Nucleus accumbens (tissue), 56 donors: ENCODE measurements at places on chromosomes 1 and 21.

DNA sequence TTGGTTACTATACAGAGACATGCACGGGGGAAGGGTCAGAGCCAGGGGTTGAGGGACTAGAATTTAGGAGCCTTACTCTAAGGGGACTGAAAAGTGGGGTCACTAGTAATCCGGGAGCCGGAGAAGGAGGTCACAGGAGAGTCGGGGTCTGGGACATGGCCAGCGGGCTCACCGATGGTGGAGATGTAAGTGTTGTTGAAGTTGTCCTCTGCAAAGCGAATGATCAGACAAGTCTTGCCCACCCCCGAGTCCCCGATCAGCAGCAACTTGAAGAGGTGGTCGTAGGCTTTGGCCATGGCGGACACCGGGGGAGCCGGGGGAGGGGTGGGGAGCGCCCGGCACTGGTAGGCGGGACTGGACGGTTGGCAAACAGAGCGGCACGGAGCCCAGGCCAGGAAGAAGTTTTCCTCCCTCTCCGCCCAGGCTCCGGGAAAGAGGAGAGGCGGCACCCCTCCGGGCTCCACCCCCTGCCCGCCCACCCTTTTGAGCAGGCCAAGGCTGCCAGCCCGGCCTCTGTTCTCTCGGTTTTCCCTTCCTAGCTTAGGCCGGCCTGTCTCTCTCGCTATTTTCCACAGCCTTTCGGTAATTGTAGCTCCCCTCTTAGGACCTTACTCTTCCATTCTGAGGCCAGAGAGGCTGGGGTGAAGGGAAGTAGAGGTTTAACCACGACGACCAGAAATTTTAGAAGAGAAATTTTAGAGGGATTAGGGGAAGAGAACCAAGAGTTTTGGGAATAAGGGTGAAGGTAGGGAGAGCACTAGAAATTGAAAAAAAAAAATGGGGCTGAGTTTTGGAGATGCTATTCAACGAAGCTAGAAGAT, at the start of gene RAB13:
Gene RAB13, minus strand, starts transcription at position 399 of the 821 bp plus-strand sequence. Its CDS starts 103 bp downstream, at position 296.
- peak; percentile 26 for DNase-seq

GRCh38 chr1:6918186-6918924, 133.1 kb downstream of the CAMTA1 start:
- DNase-seq = no peak

GRCh38 chr1:195335541-195335940, 1272.7 kb downstream of the KCNT2 start:
- DNase-seq = no peak

DNA sequence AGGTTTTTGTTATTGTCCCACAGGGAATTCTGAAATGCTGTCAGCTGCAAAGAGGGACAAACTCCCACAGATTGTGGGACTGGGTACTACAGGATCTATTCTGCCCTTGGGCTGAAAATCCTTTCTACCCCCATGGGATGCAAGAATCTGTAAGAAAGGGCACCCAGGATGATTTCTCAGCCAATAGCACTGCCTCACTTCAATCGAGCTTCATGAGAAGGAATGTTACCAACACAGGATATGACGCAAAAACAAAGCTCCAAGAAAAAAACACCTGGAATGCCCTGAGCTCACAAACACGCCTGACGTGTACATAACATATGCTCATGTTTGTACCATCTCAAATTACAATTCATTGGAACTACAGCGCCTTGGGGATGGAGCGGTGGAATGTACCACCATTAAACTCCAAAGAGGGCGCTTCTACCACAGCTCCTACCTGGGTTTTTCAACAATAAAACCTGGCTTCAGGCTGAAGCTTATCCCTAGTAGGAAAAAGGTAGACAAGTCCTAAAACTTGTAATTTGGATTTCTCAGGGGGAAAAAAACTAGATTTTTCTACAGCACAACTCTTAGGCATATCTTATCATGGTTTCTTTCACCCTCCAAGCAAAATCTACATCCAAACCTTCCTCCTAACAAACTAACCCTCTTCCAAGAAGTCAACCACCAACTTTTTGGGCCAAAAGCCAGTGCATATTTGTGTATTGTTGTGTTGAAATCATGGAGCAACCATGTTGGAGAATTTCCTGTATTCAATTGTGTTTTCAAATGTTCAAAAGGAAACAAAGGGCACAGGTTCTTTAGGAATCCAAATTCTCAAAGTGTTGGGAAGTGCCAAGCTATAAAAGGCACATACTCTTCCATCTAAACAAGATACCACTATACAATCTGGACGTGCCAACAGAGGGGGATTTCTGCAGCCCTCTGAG, 78.9 kb downstream of the TGFBR3 start:
- no peak for DNase-seq

DNA sequence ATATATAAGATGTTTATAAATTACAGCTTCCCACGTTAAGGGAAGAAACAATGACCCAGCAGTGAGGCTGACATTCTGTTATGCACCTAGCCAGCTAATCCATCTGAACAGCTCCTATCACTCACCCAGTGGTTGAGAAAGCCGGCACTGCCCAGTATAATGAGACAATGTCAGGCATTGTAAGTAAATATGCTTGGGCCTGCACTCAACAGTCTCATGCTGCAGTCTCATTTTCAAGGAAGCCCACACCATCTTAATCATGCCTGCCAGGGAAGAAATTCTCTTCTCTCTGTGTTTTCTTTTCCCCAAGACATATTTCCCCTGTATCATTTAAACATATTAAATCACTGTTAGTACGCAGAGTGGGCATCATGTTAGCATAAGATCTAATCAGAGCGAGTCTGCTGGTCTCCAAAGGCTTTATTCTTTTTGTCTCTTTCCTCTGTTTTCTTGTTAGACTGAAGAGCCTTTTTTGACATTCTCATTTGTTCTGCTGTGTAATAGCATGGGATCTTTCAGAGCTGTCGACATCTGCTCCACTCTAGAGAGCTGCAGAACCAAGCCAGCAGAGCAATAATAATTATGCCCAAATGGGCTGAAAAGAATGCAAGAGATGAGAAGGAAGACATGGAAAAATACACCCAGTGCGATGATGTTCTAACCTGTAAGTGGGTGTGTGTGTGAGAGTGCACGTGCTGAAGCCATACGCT, 67.6 kb upstream of the SLC22A15 start:
- no peak for DNase-seq

DNA sequence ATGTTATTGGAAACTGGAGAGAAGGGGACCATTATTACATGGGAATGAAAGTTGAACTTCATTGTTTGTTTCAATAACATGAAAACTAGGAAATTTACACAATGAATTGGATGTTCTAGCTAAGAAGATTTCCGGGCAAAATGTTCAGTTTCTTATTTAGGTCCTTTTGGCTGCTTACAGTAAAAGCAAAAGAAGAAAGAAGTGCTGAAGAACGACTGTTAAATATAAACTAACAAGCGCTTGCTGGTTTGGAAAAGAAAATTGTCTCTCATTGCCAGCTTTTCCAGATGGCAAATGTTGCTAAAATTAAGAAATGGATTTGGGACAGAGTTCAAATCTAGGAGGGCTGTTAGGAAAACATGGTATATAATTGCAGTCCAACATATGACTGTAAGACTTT, 139.6 kb downstream of the ZNF644 start:
- no peak for DNase-seq

GRCh38 chr1:156692441-156692924, 12.9 kb downstream of the CRABP2 start:
- DNase-seq = no peak

DNA sequence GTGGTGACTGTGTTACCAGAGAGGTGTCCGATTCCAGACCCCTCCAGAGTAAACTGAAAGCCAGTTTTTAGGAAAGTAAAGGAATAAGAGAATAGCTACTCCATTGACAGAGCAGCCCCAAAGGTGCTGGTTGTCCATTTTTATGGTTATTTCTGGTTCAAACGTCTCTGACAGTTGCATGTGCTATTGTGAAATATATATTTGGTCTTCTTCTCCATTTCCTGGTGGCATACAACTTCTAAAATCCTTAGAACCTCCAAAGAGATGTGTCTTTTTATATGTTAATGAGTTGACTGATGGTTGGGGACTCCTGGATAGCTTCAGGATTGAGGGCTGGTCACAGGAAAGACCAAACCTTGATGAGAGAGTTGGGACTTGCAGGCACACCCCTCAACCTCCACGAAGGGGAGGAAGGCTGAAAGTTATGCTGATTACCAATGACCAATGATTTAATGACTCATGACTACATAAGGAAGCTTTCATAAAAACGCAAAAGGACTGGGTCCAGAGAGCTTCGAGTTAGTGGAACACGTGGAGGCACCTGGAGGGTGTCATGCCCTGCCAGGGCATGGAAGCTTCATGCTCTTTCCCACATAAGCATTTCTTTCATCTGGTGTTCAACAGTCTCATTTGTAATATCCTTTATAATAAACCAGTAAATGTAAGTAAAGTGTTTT, 100.7 kb downstream of the SLC16A1 start:
- DNase-seq = no peak

GRCh38 chr1:31373056-31373896, at the start of gene FABP3:
TSS of gene FABP3 (minus strand) at chr1:31373076. CDS start at chr1:31373014, 62 bp downstream.
- DNase-seq = peak; percentile 72

- no peak for DNase-seq
These were observed 80.3 kb upstream of the ARTN start for GRCh38 chr1:43853161-43853921.

GRCh38 chr21:34580181-34580700, 34.7 kb downstream of the RCAN1 start:
- no peak for DNase-seq

- DNase-seq = no peak
These were observed 256.8 kb downstream of the KAZN start for GRCh38 chr1:14855268-14855667.

- peak; percentile 64 for DNase-seq
These were observed at the start of gene SMYD3 for GRCh38 chr1:246506674-246507481. TSS of gene SMYD3 (minus strand) at chr1:246507279.

DNA sequence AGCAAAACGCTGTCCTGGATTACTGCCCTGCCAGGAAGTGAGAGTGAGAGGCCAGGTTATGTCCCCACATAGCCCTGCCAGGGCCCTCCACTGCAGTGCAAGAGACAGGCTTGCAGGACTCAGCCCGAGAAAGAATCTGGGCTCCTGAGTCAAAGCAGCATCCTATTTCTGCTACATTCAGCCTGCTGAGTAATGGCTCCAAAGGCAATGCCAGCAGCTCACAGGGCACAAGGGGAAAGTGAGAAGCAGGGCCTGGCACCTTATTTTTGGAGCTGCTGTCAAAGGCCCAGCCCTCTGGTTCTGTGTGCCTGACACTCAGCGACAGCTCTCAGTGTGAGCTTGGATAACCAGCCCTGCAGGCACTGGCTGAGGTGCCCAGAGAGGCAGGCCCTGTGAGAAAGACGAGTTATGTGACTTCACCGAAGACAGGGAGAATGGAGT, 83.9 kb downstream of the DTL start:
- DNase-seq = no peak

DNA sequence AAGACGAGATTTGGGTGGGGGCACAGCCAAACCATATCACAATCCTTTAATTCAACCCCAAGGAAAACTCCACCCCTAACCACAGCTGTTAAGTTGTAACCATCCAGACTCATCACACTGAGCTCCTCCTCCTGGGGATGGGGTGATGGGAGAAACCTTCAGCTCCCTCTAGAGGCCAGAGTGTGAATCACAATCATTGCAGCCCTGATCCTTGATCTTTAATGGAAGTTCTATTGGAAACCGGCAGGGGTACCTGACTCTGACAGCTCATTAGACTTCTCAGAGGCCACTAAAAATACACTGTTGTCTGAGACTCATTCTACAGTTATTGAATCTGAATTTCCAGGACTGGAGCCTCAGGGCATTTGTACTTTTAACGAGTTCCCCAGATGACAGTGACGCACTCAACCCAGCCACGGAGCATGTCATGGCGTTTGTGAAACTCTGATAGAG, 127.2 kb downstream of the IGSF21 start:
- DNase-seq = no peak

DNA sequence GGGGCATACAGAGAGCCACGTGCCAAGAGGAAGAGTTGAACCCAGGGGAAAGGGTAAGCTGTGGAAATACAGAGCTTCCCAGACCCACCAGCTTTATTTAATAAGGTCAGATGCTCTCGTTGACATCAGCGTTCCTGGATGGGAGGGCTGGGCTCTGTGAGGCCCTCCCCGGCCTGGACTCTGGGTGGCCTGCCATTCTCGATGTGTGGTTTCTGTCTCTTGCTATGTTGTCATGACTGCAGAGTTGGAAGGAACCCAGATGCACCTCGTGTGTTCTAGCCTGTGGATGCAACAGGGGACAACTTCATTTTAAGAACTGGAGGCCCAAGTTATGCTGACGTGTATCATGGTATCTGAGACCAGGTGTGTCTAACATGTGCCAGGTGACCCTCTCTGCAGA, 101.7 kb downstream of the PCBP3 start:
- no peak for DNase-seq

- DNase-seq = no peak
These were observed 306.3 kb upstream of the DUSP10 start for GRCh38 chr1:222048094-222048595.

DNA sequence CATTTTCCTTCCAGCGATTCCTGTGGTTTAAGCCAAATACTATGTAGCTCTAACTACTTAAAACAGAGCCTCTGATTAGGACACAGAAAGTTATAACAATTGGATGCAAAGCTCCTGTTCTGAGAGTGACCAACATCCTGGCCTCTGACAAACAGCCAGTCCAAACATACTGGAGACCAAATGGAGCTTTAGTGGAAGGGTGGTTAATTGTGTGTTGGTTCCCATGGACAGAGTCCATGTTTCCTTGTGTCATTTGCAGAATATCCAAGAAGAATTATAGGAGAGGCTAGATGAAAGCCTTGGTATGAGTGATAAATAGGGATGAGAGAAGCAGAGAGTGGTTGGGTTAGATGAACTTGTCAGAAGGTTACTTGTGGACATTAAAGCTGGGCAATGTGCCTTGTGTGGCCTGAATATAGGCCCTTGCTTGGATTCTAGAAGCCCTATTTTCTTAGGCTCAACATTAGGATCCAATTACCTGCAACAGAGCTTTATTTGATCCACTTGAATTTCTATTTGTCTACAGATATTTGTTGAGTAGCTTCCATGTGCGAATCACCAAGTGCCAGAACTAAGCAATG, 180.5 kb upstream of the GORAB start:
- DNase-seq = no peak

- no peak for DNase-seq
These were observed 102.5 kb downstream of the TRABD2B start for GRCh38 chr1:47894410-47895278.

- DNase-seq = no peak
These were observed 2.1 kb downstream of the CLCC1 start for GRCh38 chr1:108961198-108961597.

GRCh38 chr1:205587581-205587980, 44.2 kb downstream of the ELK4 start:
- no peak for DNase-seq

- no peak for DNase-seq
These were observed 702.3 kb downstream of the BRINP3 start for GRCh38 chr1:189775343-189775742.

DNA sequence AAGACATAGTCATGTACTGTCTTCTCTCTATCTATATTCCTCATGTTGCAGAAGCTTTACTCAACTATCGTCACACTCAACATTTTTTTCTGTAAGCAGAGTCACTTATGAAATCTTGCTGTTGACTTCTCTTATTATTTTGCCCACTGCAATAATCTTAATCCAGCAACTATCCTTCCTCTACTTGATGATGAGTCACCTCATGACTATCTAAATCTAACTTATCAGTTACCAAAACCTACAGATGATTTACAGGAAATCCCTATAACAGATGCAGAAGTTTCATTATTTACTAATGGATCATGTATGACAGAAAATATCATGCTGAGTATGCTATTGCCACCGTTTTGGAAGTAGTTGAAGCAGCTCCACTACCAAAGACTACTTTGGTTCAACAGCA, 378.9 kb downstream of the DUSP10 start:
- DNase-seq = no peak
